MV-4-11 (cell line): ENCODE measurements at places on chromosomes 2 and 18.
A peak's percentile ranks its signal among the peaks of the same experiment; 100 is the strongest.

GRCh38 chr2:172216477-172216876, 113.8 kb upstream of the DLX2 start:
- DNase-seq = no peak

- DNase-seq = no peak
Measured at GRCh38 chr2:60818272-60818671, 62.2 kb downstream of the PAPOLG start.

DNA sequence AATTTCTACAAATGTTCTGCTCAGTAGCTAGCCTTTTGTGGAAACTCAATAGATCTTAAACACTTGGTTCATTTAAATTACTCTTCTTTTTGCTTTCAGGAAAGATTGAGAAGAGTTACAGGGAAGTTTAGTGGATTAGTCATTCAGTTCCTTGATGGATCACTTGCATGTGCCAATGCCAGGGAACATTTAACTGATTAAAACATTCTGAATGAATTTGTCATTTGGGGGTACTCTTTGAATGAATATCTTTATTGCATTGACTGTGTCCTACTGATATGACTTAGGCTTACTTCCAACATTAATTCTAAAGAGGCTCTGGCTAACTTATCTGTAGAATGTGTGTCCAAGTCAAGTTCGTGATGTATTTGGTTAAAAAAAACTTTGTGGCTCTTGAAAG, 199.8 kb downstream of the PLCL1 start:
- DNase-seq = no peak

- no peak for DNase-seq
Measured at GRCh38 chr2:212931271-212931670, 220.1 kb downstream of the IKZF2 start.

- DNase-seq = peak; percentile 59
Measured at GRCh38 chr2:85806358-85807118, 52.7 kb downstream of the ATOH8 start.

- DNase-seq = no peak
Measured at GRCh38 chr2:199018826-199019225, 438.9 kb downstream of the SATB2 start.

- DNase-seq = no peak
Measured at GRCh38 chr2:101684313-101684712, 13.2 kb upstream of the MAP4K4 start.

DNA sequence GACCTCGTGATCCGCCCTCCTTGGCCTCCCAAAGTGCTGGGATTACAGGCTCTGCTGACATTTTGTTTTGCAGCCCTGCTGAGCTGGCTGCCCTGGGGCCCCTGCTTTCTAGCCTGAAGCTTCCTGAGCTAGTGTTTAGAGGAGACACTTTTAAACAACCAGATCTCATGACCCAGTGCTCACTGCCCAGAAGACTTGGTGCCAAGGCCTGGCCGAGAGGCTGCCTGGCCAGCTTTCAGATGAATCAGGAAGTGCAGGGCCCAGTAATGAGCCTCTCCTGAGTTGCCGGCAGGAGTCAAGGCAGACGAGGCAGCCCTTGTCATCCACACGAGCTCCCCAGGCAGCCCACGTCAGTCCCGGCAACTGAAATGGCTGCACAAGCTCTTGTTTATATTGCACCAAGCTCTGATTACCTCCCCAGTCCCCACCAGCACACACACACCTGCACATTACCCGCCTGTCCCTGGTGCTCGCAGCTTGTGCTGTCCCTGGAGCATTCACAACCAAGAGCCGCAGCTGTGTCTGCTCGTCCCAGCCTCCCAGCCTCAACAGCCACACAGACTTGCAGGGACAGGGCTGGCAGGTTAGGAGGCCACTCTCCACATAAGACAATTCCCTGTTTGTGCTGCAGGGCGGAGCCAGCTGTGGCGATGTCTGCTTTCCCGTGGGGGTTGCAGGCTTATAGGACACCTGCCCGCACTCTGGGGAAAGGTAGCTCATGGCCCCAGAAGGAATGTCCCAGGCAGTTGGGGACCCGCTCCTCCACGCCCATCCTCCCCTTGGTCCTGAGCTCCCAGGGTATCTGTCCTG, 331.2 kb upstream of the MYT1L start:
- DNase-seq = no peak

- DNase-seq = no peak
Measured at GRCh38 chr2:10161961-10162441, 39.5 kb downstream of the RRM2 start.

GRCh38 chr18:31587529-31587928, 4.1 kb upstream of the TTR start:
- DNase-seq = no peak

- no peak for DNase-seq
Measured at GRCh38 chr18:26653943-26654615, 105.7 kb upstream of the KCTD1 start.

DNA sequence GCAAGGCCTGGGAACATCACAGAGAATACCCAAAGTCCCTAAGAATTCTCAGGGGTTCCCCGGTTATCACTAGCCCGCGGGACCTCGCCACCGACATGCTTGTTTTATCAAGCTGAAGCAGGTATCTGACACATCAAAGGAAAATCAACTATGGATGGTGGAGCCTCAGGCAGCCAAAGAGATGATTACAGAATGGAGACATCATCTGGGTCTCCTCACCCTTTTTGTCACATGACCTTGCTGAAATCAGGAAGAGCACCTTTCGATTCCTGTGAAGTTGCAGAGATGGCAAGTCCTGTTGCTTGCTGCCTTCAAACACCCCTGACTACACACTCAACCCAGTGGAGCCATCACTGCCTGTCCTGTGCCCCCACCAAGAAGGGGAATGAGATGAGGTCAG, 19.2 kb upstream of the CAB39 start:
- DNase-seq = no peak

DNA sequence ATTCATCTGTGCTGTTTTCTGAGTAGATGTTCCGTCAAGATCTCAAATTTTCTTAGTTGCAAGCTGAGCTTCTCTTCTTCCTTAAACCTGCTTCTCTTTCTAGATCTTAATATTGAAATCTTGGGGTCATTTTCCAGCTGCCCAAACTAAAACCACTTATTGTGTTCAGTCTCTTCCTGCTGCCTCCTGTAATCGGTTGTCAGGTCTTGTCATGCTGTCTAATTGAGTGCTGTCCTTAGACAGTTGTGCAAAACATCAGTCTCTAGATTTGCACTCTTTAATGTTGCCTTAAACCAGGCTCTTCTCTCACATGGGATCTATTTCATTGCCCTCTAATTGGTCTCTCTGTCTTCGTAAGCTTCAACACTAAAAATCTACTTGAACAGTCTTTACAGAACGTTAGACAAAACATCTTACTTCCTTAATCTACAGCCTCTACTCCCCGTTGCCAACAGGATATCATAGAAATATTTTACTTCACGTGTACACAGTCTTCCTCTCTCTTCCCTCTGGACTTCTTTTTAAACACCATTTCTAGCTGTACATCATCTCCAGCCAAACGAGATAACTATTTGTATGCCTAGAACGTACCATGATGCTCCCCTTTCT, 34.9 kb downstream of the GPD2 start:
- DNase-seq = peak; percentile 50

DNA sequence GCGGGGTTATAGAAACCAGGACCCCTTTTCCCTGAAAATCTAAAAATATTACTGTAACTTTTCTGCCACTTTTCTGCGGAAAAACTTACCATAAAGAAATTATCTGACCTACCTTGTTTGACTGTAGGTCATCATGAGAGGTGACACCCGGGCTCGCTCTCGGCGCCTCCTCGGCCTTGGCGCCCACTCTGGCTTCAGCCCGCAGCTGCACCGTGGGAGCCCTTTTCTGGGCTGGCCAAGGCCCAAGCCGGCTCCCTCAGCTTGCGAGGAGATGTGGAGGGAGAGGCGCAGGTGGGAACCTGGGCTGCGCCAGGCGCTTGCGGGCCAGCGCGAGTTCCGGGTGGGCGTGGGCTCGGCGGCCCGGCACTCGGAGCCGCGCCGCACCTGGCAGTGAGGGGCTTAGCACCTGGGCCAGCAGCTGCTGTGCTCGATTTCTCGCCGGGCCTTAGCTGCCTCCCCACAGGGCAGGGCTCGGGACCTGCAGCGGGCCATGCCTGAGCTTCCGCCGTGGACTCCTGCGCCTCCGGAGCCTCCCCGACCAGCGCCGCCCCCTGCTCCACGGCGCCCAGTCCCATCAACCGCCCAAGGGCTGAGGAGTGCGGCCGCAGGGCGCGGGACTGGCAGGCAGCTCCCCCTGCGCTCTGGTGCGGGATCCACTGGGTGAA, 107.7 kb upstream of the DNAJC10 start:
- DNase-seq = no peak
